ENCODE measurements at places on chromosomes 12 and 14. TPM values are rescaled to one million over a fixed set of nuclear protein-coding genes. Genes with fewer than 3 reads are reported as not detected.

DNA sequence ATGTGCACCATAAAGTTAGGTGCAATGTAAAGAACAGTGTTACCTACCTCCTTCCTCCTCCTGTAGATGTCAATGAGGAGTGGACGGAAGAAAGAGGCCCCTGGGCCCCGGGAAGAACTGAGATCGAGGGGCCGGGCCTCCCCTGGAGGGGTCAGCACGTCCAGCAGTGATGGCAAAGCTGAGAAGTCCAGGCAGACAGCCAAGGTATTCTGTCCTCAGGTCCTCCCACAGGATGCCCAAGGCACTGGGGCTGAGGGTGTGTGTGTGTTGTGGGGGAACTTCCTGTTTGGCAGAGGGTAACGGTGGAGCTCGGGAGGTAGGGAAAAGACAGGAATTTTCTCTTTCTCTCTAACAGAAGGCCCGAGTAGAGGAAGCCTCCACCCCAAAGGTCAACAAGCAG lies 6.4 kb downstream of the ATN1 start:
- DNase-seq: no peak

The HOTAIR gene
- not detected for total RNA-seq

The SERPINA10 gene
- total RNA-seq: 256 TPM

DNA sequence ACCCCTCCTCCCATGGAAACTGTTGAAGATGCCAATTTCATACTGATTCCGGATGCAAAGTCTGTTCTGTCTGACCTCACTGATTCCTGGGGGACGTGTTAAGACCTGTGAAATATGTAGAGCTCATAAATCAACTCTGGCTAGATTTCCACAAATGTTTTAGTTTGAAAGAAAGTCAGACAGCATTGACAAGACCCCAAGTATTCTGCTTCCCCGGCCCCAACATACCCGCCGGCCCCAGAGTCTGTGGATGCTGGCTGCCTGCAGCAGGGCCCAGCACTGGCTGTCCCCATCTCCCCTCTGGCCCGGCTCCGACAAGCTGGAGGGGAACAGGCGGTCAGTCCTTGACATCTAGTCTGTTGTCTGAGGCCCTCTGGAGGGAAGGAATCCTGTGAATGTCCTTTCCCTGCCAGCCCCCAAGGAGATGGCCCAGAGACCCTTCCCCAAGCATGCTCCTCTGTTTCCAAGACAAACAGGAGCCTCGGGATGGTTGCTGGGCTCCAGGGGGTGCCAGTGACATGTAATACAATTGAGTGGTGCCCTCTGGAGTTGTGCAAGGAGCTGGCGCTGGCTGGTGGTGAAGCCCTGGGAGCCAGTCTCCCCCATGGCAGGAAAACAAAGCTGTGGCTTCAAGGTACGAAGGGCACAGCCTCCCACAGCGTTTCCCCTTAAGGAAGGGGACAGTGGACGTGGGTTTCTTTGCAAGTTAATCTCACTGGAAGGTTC lies 22.3 kb downstream of the FBLN5 start:
- no peak for DNase-seq

DNA sequence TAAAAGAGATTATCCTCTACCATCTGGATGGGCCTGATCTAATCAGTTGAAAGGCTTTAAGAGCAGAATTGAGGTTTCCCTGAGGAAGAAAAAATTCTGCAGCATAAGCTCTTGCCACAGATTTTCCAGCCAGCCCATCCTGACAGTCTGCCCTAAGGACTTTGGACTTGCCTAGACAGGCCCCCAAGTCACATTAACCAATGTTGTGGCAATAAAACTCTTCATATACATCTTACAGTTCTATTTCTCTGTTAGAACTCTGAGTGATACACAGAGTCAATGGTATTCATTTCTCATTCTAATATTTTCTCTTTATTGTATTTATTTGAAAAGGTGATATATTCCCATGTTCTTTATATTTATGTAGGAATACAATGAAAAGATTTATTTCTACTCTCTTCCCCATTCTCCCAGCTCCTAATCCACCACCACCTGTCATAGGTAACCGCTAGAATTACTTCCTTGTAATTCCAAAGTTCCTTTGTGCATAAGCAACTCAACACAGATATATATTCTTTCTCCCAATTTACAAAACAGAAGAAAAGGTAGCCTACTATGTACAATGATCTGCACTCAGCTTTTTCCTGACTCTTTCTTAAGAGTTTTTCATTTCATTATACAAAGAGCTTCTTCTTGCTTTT lies 182.1 kb downstream of the CAPZA3 start:
- no peak for DNase-seq

DNA sequence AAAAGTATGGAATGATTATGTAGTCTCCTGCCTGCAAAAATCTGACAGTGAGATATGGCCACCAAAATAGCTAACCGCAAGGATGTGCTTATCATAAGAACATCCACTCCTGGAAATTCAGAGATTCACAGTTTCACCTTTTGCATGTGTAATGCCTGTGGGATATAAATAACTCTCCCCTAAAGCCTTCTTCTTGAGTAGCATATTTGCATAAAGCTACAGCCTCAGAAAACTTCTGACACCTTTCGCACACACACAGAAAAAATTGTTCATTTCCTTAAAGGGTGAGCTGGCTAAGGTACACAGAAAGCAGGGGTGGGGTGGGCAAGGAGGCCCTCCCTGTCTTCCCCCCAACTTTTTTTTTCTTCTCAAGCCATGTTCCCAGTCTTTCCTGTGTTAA lies 3.1 kb upstream of the IGF1 start:
- DNase-seq: no peak

The PABPN1 gene
- 59.6 TPM for total RNA-seq

The CLEC4D gene
- total RNA-seq: 0.51 TPM

The TOMM20L gene
- total RNA-seq: not detected

GRCh38 chr12:132439333-132439904 lies 50.5 kb upstream of the FBRSL1 start:
- DNase-seq: no peak

The PTPRR gene
- 0.08 TPM for total RNA-seq

- DNase-seq: no peak
Observed at GRCh38 chr12:106816231-106816630, 41.7 kb downstream of the RIC8B start.

The TESPA1 gene
- 0.50 TPM for total RNA-seq

GRCh38 chr14:95385701-95386100 lies 66.0 kb upstream of the CLMN start:
- DNase-seq: no peak

The JAG2 gene
- total RNA-seq: 0.33 TPM

GRCh38 chr14:51735851-51736250 lies 84.1 kb downstream of the FRMD6 start:
- DNase-seq: no peak

- DNase-seq: peak; percentile 72
Observed at GRCh38 chr12:3803865-3804472, 51.1 kb upstream of the CRACR2A start.

The MIP gene
- 0.50 TPM for total RNA-seq

DNA sequence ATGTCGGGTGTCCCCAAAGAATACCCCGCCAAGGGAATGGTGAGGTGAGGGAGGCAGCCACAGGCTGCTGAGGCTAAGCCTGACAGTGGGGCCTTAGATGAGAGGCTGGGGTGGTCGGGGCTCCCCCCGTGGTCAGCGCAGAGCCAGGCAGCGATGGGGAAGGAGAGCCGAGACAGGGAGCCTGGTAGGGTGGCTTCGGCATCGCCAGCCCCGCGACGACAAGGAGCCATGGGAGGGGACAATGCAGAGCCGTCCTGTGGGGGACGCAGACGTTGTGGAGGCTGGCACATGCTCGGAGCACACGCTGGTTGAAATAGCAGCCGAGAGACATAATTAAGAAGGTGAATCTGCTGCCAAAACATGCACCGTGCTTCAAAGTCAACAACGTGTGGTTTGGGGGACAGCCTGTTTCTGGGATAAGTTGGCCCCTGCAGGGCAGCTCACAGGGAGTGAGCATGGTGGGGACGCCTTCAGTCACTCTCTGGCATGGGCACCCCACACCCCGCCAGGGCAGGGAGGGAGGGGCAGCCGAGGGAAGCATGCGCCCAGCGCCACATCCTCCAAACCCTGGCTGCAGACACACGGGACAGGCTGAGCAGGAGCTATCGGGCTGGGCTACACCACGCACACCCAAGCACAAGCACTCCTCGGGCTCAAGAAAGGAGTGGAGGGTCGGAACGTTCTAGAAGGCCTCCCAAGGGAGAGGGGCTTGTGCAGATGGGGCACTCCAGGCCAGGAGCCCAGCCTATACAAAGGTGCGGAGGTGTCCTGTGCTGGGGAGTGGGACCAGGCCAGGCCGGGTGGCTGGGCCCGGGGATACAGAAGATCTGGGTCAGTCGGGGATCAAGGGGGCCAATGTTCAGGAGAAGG lies 66.6 kb upstream of the C14orf180 start:
- DNase-seq: no peak

- no peak for DNase-seq
Observed at GRCh38 chr12:112961536-112961935, 16.8 kb upstream of the OAS2 start.

The USP5 gene
- 39.8 TPM for total RNA-seq

DNA sequence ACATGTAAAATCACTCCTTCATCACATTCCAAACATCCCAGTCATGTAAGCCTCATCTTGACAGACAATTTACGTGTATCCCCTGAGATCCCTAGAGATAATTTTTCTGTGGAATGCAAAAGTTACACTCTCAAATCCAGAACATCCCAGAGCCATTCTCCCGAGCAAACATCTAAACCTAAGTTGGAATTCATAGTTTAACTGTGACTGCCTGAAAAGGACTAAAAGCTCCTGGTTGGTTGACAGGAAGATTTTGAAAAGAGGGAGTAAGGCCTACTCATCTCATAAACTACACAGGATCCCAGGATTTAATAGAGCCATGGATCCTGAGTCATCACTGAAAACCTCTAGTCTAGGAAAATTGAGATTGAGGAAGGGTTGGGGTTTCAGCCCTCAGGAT lies 123.6 kb downstream of the SCN8A start:
- DNase-seq: no peak

DNA sequence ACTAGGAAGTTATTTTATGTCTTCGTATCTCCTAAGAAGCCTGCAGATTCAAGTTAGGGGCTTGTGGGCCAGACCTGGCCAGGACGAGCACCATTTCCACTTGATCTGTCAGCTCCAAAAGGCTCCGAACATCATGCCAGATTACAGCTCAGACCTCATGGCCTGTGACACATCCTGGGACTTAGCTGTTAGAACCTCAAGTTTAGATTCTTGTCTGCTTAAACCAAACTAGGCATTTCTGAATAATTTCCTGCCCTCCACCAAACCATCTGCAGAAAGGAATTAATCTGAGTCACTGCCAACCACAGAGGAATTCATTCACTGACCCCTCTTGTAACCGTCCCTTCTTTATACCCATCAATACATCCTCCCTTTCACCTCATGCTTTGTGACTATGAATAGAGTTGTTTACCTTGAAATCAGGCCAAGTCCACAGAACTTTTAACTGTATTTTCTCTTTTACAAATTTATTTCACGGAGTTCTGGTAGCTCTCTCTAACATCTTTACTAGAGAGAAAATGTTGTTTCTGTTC lies 120.3 kb downstream of the FBXL14 start:
- no peak for DNase-seq

The TXNDC16 gene
- 16.2 TPM for total RNA-seq

GRCh38 chr12:69905801-69906200 lies 80.8 kb downstream of the MYRFL start:
- no peak for DNase-seq

DNA sequence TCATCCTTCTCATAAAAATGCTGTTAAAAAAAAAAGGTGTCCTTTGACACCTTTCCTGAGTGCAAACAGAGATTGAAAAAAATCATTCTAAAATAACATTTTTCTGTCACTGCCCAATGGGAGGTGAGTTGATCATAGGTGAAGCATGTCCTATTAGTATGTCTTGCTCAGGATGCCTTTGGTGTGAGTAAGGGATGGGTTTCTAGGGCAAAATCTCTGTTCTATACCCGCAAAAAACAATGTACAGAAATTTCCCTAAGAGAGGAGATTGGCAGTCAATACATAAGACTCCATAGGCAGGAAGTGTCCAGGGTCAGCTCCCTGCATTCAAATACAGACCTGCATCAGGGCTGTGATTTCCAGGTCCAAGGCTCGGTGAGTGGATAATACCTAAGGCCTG lies 195.2 kb downstream of the DAD1 start:
- no peak for DNase-seq

DNA sequence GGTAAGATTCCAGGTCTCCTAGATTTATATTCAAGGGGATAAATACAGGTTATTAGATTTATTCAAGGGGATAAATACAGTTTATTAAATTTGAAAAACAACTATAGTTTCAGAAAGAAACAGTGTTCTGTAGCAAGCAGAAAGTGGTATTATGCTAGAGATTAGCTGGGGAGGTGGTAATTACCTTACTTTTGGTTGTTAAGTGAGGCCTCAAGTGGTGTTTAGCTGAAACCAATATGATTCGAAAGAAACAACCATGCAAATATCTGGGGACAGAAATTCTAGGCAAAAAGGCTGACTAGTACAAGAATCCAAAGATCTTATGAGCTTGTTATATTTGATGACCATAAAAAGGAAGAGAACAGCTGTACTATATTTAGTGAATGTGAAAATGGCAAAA lies 6.2 kb downstream of the OR4N5 start:
- DNase-seq: no peak

All from liver (tissue), 10 donors.